Right cardiac atrium (tissue), 5 donors: ENCODE measurements at places on chromosomes 4 and X. TPM values are rescaled to one million over a fixed set of nuclear protein-coding genes. Genes with fewer than 3 reads are reported as not detected.

GRCh38 chr4:101037249-101037648 lies 310.1 kb downstream of the PPP3CA start:
- no peak for DNase-seq

DNA sequence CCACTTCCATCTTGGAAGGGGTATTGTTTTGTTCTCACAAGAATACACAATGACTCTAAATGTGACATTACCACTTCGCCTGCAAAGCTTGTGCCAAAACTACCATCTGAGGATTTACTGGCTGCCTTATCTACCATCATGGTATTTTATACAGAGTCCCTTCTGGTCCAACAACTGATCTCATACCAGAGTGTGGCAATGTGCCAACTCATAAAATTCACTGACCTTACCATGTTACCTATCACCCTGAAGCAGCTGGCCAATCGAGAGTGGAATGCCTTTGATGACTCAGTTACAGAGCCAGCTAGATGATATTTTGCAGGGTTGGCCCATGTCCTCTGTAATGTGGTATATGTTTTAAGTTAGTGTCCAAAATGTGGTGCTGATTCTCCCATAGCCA lies 3.8 kb upstream of the SERPINA7 start:
- DNase-seq: no peak

DNA sequence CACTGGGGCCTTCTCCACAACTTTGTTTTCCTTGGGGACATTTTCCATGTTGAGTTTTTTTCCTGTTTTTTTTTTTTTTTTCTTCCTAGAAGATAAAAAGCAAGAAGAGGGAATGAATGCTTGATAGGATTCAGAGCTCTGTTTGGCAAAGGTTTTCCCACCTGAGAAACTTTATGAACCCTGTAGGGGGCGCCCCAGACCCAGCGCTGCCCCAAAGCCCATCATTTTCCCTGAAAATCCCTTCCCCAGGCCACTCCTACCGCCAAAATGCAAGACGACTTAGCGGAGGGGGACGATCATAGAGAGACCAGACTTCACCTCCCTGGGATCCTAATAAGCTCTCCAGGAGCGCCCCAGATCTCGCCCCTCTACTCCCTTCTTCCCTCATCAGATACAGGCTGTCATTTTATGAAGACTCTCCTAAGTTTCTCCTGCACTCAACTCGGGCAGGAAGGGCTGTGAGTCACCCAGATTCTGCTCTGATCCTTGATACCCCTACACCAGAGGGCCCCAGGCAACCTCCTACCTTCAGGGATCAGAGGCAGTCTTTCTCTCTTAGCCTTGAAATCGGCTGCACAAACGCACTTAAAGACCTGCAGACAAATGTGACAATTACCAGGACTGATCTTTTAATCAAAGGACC lies 1.4 kb downstream of the BEX5 start:
- no peak for DNase-seq

DNA sequence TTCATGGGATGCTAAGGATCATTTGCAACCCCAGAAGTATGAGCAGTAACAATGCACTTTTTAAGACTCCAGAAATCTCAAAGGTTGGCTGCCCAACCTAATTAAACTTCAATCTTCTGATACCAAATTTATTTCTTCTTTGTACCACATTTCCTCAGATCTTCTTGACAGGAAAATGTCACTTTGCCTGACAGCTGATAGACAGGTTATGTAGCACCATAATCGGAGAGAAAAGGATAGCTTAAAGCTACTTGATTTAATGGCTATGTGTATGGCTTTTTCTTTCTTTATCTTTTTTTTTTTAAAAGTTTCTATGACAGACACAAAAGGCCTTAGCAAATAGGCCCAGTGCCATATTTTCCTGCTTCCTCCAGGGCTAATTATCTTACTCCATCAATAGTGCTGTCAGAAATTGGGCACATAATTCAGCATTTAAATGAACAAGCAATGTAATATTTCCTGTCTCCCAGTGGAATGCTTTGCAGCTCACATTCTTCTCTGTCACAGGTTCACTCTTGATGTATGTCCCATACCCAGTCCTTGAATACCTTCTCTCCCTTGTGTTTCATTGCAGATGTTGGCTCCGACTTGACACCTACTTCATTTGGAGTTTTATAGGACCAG lies 795.7 kb downstream of the ADGRL3 start:
- DNase-seq: no peak

DNA sequence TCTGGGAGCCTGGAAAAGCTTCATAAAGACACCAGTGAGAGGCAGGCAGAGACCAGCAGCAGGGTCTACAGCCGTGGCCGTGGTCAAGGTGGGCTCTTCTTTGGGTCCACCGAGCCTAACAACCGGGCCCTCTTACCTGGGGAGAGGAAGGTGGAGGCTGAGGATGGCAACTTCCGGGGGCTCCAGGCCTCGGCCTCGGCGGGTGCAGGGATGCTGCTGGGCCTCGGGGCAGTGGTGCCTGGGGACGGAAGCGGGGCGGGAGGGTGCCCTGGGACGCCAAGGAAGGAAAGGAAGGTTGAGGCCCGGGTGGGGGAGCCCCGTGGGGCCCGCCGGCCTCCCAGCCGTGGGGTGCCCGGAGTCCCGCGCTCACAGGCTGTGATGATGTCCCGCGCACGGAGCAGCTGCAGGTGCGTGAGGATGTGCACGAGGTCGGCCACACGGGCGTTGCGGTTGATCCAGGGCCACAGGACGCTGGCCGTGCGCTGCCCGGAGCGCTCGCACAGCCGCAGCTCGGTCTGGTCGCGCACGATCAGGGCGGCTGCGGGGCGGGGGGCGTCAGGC lies 561 bp downstream of the IRAK1 start:
- DNase-seq: no peak

DNA sequence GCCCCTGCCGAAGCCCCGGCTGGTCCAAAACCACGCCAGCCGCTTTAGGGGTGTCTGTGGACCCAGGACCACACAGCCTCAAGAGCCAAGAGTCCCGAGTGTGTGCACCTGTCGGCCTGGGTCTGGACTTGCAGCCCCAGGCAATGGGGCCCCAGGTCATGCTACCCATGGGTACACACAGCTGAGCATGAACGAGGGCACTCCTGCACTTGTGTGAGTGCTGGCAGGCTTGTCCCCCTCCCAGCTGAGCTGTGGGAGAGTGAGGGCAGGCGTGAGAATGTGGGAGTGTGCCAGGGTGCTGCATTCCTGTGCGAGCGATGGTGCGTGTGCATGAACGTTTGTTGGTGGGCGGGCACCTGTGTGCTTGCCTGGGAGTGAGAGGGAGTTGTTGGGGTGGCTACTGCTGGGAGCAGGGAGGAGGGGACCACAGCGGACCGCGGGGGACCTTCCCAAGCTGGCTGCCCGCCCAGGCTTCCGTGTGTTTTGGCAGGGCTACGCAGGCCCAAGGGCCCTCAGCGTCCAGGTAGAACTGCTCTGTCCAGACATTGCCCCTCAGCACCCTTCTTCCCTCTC lies 30.8 kb downstream of the BLOC1S4 start:
- no peak for DNase-seq

GRCh38 chrX:2732076-2732475 lies 19.8 kb upstream of the XG start:
- no peak for DNase-seq

DNA sequence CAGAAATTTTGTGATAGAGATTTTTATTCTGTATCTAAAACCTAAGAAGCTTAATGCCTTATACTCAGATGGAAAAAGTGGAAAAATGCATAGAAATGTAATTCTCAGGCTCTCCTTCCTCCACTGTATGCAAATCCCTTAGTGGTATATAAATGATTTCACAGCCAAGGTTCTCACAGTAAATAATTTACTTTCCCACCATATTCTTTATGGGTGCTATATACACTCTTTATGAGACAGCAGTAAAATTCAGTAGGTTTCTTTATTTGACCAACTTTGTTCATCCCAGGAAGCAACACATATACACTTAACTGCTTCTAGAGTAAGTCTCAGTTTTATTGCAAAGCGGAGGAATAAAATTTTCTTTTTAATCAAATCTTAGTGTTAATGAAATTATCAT lies 1399.7 kb downstream of the PCDH7 start:
- DNase-seq: no peak

DNA sequence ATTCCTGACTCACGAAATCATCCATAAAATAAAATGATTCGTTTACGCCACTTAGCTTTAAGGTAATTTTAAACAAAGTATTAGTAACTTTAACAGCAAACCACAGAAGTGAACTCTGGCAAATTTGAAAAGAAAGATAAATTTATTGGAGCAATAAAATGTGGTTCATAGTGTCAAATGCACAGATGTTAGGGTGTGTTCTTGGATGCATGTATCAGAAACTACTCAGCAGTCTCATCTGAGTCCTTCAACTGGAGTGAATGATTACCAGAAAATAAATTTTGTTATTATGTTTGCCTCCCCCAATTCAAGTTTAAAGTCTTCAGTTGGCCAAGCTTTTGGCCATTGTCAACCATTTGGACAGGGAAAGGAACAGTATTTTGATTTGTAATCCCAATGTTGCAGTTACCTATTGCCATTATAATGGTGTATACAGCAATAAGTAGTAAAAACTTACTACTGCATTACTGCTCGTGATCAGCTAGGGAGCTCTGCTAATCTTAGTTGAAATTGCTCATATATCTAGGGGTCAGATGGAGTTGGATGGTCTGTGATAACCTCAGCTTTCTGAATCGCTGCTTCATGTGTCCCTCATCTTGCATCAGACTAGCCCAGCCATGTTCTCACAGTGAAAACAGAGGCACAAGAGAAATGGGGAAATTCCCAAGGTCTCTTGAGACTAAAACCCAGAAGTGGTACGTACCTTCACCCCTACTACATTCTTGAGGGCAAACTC lies 254.6 kb upstream of the KCNIP4 start:
- DNase-seq: no peak

- peak; percentile 61 for DNase-seq
Measured at GRCh38 chr4:78057600-78058550, 752 bp downstream of the FRAS1 start.

- DNase-seq: no peak
Measured at GRCh38 chr4:68953056-68953596, 1.5 kb upstream of the UGT2A3 start.

The TNMD gene
- total RNA-seq: not detected

The NEIL3 gene
- total RNA-seq: 0.14 TPM
